Ovary (tissue), 10 donors: ENCODE measurements at places on chromosomes 6 and 20.

DNA sequence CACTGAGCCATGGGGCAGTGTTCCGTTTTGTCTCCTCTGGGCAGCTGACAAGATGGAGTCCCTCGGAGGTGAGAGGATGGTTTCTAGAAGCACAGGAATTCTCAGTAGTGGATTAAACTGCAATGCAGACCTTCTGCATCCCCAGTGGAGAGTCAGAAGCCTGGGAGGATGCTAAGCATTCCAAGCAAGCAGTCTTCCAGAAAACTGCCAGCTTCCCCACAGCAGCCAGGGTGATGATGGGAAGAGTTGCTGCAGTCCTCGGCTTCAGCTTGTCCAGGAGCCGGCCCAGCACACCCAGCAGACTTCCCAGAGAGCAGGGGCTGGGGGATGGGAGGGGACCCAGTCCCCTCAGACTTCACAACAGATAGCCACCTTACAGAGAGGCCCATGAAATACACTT, 163.6 kb downstream of the LY86 start:
- DNase-seq: no peak

GRCh38 chr20:52936351-52937340, 35.5 kb upstream of the TSHZ2 start:
- no peak for DNase-seq

DNA sequence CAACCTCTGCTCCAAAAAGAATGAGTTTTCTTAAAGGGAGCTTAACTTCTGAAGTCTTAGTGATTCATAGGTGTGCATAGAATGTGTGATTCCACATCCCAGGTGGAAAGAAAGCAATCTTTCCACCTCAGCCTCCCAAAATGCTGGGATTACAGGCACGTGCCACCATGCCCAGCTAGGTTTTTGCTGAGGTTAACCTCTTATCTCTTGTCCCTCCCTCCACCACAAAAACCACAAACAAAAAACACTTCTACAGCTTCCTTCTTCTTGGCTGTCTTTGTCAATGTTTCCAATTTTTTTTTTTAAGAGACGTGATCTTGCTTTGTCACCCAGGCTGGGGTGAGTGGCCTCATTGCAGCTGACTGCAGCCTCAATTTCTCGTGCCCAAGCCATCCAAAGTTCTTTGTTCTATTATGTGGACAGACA, 8.1 kb upstream of the CSE1L start:
- no peak for DNase-seq

- no peak for DNase-seq
Measured at GRCh38 chr20:719068-719467, 43.5 kb upstream of the SCRT2 start.

DNA sequence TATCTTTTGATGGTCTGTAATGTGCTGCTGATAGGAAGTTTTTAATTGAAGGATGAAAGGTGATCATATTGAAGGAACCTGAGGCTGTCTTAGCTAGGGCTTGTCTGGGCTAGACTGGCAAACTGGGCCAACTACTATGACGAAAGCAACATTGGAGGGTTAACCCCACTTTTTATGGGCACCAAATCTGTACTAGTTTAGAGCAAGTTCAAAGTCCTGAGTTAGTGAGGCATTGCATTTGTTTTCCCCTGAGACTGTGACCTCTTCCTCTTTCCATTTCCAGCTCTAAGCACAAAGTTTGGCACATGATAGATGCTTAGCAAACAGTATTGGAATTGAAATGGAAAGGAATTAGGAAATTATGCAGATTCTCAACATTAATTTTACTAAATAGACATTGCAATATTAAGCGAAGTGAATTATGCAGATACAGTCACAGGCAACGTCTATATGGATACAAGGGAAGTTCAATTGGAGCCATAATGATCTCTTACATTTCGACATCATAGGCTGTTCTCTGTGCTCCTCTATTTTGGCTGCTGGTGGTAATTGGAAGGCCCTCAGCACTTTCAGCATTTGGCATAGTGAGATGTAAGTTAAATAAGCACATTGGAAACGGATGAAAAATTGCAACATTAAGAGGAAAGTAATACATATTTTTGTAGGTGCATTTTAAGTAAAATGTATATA, 22.2 kb downstream of the CEP57L1 start:
- no peak for DNase-seq

GRCh38 chr20:42587427-42587826, 602.3 kb downstream of the PTPRT start:
- no peak for DNase-seq
